Left kidney (tissue), 8 donors: ENCODE measurements at places on chromosomes 7 and 10.

DNA sequence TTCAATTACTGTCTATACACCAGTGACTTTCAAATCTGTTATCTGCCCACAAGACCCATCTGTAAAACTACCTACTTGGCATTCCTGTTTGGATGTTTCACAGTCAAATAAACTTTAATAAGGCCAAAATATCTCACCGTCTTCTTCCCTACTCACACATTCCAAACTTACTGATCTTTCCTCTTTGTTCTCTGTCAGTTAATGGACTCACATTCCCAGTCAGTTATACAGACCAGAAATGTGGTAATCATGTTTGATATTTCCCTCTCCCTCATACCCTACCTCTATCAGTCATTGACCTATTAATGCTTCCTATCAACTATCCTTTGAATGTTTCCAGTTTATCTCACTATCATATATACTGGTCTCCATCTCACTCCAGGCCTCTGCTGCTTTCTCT, 28.5 kb upstream of the HDAC9 start:
- no peak for DNase-seq

DNA sequence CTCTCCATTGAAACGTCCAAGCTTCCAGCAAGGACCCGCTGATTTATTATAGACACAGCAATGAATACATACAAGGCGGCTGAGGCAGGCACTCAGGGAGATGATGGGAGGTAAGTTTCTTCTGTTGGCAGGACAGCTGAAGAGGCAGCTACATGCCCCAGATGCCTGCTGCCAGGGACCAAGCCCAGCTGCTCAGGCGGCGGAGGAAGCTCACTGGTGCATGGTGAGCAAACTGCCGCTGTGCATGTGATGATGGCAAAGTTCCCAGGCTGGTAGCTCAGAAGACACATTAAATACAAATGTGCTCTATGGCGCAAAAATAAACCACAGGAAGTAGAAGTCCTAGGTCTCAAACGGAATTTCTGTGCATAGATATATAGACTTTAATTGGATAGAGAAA, 2.3 kb downstream of the DNTT start:
- no peak for DNase-seq

DNA sequence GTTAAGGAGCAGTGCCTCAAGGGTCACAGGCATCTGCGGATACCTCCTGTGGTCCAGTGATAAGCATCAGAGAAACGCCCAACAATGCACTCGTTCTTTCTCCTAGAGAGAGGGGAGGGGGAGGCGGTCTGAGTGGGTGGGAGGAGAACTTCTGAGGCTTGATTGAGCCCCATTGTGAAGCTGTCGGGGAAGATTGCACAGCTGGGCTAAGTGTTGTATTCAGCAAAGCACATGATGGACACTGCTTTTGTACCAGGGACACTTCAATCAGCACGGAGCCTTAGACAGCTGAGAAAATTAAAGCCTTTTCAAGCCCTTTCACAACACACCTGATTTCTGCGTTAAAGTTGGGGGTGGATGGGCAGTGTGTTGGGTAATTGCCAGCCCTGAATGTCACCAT, 230.3 kb upstream of the GHITM start:
- DNase-seq: no peak

DNA sequence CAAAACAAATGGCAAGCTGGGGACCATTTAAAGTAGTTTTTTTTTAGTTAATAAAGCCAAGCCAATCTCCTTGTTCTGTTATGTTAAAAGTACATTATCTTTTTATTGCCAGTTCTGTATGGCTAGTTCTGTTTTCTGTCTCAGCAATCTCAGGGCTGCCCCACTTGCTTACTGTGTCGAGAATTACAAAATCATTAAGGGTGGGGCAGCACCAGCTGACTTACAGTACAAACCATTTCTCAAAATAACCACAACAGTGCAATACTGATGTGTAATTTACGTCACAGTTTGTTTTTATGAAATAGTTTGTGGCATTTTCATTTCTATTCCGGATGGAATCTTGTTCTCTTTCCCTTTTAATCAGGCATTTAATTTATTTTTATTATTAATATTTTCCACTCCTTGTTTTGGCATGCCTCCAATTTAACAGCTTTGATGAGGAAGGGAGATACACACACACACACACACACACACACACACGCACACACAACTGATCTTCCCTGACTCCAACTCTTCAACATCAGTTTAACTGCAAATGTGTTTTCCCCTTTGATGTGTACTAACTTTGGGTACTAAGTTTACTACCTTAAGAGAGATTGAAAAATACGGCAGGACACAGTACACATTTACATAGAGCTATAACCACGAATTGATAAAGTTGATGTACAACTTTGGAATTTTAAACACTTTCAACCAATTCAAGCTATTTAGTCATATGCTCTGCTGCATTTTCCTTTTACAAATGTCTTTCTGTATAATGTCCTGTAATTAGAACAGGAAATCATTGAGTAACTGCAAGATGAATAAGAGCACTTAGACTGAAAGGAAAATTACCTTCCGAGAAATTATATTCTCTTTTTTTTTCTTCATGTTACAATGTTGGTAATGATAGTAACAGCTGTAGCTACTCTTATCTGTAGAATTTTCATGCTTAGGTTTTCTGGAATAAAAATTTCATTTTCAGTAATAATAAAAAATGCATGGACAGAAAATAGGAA, 91.5 kb downstream of the ARID5B start:
- DNase-seq: no peak

DNA sequence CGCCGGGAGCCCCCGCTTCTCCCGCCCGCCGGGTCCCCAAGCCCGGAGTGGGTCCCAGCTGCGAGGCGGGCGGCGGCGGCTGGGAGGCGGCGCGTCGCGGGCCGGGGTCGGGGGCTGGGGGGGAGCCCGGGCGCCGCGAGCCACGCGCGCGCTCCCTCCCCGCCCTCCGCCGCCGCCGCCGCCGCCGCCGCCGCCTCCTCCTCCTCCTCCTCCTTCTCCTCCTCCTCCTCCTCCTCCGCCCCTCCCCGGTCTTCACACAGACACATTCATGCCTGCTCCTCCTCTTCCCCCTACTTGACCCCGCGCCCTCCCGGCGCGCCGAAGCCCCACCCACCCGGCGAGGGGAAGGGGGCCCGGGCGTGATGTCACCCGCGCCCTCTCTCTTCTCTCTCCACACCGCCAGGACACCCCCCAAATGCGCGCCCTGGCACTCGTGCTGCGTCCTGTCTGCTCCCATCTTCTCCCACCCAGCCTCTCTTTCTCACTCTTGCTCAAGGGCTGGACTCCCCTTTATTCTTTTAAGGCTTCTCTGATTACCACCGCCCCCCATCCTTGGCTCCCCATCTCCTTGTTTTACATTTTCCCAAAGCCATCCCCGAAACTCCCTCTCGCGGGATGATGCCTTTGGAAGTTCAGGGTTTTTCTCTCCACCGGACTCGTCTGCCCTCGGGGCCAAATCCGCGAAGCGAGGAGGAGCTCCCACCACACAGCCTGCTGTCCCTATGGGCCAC, 967 bp upstream of the GLI3 start:
- DNase-seq: no peak

DNA sequence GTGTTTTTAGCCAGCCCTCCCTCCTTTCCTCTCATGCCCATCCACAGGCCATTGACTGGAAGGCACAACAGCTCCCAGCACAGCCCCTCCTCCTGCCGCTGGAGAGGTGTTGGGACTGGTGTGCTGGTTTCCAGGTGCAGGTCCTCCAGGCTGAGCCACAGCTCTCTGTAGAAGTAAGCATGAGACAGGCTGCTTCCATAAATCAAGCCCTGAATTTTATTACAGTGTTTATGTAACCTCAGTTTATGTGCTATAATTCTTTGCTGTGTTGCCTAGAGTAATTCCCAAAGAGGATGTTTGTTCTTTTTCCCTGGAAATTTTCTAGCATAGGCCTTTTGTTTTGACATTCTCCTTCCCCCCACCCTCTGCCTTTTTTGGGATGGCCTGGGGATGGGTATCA, 445.8 kb downstream of the AUTS2 start:
- DNase-seq: peak; percentile 67

- DNase-seq: no peak
Observed at GRCh38 chr7:106862317-106863089, 2.6 kb upstream of the PIK3CG start.

- no peak for DNase-seq
Observed at GRCh38 chr7:51482976-51483375, 166.4 kb upstream of the COBL start.

DNA sequence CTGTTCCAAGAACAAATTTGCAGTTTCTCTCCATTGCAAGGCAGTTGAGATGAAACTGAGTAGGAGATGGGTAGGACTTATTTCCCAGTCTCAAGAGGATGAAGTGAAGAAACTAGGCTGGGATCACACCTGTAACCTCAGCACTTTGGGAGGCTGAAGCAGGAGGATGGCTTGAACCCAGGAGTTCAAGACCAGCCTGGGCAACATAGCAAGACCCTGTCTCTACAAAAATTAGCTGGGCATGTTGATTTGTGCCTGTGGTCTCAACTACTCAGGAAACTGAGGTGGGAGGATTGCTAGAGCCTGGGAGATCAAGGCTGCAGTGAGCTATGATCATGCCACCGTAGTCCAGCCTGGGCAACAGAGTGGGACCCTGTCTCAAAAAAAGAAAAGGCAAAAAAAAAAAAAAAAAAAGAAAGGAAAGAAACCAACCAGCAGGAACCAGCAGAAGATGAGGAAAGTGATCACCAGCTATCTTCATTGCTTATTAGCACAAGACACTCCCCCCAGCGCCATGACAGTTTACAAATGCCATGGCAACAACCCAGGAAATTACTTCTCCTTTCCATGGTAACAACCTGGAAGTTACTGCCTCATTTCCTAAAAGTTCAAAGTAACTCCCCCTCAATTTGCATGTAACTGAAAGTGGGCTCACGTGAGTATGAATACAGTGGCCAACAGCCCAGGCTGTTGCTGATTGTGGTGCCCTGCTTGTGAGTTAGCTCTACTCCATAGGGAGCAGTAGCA, 18.3 kb upstream of the ST8SIA6 start:
- DNase-seq: no peak

DNA sequence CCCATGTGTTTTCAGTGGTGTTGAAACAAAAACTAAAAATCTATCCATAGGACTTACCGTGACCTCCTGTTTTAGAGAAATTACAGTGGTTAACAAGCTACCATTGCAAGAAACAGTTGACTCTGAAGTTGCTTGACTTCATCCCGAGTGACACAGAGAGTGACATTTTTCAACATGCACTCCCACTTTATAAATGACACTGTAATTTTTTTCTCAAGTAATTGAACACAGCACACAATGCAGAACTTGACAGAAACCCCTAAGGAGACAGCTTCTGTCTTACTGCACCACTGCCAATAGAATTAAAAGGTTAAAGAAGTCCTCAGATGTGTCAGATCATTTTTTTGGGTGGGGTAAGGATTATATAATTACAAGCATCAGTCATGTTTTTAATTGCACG, 246.1 kb downstream of the CELF2 start:
- DNase-seq: no peak

DNA sequence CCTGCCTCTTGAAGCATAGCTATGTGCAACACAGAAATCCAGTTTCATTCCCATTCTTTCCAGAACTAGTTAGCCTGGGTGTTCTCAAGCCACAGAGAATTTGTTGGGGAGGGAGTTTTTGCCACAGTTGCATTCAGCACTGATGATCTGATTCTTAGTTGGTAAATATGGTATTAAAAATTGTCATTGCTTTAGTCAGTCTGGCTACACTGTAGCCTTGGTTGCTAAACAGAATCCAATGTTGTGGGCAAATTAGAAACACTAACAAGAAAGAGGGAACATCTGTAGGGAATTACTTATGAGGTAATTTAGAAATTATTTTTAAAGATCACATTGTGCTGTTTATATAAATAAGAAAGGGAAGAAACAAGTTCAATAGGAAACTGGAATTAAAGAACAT, 57.0 kb upstream of the CC2D2B start:
- no peak for DNase-seq

DNA sequence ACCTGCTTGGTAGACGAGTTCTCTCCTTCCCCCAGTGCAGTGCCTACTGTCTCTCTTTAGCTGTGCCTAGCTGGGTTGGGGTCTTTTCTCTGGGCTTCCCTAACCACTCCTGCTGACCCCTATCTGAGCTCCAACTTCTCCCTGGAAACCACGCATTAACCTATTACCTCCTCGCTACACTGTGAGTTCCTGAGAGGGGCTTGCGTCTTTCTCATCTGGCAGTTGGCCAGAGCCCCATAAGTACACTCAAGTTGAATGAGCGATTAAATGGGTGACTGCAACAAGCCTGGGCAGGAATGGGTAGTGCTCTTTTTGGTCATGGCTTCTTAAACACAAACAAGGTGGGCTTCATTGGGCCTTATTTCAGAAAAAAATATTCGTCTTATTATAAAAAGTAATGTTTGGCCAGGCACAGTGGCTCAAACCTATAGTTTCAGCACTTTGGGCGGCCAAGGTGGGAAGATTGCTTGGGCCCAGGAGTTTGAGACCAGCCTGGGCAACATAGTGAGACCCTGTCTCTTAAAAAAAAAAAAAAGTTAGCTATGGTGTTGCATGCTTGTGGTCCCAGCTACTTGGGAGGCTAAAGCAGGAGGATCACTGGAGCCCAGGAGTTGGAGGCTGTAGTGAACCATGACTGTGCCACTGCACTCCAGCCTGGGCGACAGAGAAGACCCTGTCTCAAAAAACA, 41.4 kb downstream of the SYPL1 start:
- DNase-seq: no peak

DNA sequence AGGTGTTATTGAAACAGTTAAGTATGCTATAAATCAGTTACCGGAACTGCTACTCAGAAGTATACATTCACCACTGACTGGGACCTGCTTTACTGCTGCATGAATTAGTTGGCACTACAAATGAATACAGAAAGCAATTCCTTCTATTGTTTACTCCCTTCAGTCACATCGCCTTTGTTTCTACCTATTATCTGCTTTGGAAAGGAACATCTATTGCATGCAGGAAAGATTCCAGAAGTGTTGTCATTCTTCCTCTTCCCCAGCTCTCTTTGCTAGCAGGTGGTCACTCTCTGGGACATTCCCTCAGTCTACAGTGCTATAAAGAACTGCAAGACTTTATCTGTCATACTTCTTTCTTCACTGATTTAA, 131.3 kb downstream of the ANK3 start:
- DNase-seq: no peak

GRCh38 chr7:14436878-14437277, 447.4 kb upstream of the ETV1 start:
- no peak for DNase-seq

- no peak for DNase-seq
Observed at GRCh38 chr7:50591480-50592438, 26.6 kb upstream of the DDC start.

GRCh38 chr7:51308696-51309095, 7.9 kb downstream of the COBL start:
- DNase-seq: no peak

GRCh38 chr7:45162311-45162845, 4.8 kb downstream of the RAMP3 start:
- no peak for DNase-seq

GRCh38 chr10:18658271-18659124, 733 bp upstream of the ARL5B start:
- DNase-seq: no peak
